ENCODE measurements at places on chromosomes 12 and 14.

- DNase-seq, result no peak
These were observed 27.1 kb upstream of the TCL1A start for GRCh38 chr14:95741038-95741490.

GRCh38 chr14:61330511-61330910 is 9.1 kb downstream of the PRKCH start:
- no peak for DNase-seq

GRCh38 chr12:22536346-22536945 is 7.9 kb downstream of the C2CD5 start:
- no peak for DNase-seq

DNA sequence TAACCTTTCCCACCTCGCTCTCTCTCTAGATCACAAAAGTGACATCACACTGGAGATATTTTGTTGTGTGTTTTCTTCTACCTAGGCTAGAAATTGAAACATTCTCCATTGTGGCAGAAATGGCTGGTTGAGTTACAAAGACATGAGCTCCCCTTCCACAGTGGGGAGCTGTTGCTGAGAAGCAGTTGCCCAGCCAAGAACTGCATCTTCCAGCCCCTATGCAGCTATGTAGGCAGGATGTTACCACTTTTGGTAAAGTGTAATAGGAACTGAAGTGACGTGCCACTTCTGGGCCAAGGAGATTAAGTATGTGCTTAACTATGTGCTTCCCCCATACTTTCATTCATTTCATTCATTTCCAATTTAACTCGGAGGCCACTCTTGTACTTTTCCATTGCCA is 138.7 kb upstream of the E2F7 start:
- DNase-seq, result peak; percentile 19

DNA sequence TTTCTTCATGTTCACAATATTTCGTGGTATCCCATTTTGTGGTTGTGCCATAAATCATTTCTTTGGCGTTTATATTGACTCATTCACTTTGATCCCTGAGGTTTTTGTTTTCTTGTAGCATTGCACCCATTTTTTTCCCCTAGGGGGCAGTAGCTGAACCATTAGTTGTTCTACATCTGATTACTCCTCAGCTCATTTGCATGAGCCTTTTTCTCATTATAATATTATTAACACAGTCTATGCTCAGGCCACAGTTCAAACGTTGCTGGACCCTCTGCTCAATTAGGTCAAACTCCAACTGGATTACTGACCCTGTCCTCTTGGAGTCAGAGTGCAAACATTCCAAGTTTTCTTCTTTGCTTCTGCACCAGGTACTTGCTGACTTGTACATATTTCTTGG is 475.4 kb upstream of the SEL1L start:
- DNase-seq, result peak; percentile 12
